ENCODE measurements at places on chromosomes 13 and 19. TPM values are rescaled to one million over a fixed set of nuclear protein-coding genes. Genes with fewer than 3 reads are reported as not detected.

Gene PSG11
- not detected for total RNA-seq

Gene COG6
- 28.8 TPM for total RNA-seq

Gene S1PR5
- not detected for total RNA-seq

Gene TNFSF9
- 6.2 TPM for total RNA-seq

Gene KLK4
- total RNA-seq, result not detected

Gene SHANK1
- total RNA-seq, result 0.44 TPM

Gene SPACA6
- 18.1 TPM for total RNA-seq

Gene ZNF582
- total RNA-seq, result not detected

Gene KCNC3
- total RNA-seq, result not detected

DNA sequence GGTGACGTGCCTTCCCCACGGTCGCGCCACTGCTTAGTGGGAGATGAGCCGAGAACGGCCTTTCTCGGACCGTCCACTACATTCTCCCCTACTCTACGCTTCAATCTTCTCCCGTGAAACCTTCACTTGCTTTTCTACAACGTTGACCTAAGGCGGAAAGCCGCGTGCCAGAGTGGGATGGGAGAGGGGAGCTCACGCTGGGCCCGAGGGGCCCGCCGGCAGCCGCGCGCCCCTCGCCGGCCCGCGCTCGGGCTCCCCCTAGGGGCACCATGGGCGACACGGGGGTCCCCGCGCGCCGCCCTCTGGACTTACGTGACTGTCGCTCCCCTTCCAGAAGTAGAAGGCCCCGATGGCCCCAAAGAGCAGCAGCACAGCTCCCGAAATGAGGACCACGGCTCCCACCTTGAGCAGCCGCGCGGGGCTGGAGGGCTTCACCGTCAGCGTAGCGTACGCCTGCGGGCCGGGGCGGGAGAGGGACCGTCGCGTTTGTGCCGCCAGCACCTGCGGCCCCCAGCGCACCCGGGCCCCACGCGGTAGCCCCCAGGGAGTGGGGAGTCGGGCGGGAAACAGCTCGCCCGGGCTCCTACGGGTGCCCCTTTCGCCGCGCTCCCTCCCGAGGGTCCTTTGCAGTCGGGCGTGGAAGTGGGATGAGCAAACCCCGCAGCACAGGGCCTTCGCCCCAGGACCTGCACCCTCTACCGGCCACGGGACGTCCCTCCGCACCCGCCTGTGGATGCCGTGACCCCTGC lies 727 bp downstream of the CNMD start:
- DNase-seq, result no peak

GRCh38 chr19:35288906-35289305 lies 3.1 kb upstream of the MAG start:
- DNase-seq, result no peak

DNA sequence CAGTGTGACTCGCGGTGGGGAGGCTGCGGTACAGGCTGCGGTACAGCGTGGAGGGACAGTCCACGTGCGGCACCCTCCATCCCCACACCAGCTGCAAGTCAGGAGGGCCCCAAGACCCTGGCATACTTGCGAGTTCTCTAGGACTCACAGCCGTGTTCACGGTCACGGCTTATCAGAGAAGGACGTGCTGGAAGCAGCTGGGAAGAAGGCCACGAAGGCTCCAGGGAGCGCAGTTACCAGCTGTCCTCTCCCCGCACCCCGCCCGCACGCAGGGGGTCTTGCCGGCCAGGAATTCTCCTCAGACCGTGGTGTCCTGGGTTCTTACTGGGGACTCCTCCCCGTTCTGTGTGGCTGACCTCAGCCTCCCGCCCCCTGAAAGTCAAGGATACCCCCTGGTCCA lies 6.2 kb downstream of the ZNF444 start:
- DNase-seq, result no peak

DNA sequence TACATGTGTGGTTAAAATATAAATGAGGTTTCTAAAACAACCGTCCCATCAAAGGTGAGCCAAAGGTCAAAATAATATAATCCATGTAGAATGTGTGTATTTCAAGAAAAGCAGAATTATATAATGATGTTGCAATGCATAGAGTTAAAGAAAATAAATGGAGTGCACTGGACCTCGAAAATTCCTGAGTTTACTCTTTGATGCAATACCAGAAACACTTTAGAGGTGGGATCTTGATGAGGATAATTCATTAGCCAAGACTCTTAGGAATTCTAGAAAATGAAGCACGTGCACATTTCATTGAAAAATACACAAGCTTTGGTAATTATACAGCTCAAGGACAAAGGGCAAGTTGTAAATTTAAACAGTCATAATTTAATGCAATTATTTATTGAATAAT lies 508.9 kb upstream of the ARGLU1 start:
- DNase-seq, result no peak

DNA sequence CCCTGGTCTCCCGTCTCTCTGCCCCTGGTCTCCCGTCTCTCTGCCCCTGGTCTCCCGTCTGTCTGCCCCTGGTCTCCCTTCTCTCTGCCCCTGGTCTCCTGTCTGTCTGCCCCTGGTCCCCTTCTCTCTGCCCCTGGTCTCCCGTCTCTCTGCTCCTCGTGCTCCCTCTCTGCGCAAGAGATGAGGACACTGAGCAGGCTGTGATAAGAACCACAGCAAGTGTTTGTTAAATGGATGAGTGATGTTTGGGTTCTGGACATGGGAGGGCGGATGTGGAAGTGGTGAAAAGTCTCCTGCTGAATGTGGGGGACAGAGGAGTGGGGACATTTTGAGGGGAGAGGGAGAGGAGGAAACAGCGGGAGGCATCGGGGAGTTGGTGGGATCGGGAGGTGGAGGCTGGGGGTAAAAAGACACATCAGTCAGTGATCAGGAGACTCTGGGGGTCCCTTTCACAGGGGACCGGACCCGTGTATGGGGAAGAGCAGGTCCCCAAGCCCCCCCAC lies 8.0 kb downstream of the NPAS1 start:
- no peak for DNase-seq

DNA sequence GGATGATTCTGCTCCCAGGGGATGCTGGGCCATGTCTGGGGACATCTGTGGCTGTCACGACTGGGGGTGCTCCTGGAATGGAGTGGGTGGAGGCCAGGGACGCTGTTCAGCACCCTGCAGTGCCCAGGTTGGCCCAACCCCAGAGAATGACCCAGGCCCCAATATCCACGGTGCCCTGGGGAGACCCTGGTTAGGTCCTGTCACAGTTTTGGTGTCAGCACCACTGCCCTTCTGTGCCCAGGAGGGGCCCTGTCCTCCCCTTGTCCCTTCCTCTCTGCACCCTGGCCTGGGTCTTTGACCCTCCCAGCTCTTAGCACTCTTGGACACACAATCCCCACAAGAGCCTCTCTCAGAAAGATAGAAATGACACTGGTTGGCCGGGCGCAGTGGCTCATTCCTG lies 85.3 kb downstream of the GADD45B start:
- no peak for DNase-seq

DNA sequence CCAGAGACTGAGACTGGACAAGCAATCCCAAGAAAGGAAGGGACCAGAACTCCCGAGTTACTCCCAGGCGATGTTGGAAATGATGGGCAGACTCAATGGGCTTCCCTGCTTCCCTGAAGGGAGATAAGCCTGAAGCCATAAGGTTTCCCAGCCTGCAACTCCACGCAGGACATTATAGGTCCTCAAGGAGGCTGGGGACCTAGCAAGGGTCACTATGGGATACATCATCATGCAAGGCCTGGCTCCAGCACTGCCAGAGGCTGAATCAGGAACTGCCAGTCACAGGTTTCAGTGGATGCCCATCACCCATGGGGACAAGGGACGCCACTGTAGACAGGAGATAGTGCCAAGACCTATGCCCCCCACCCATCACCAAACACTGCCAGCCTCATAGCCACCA lies 338.7 kb downstream of the IRS2 start:
- no peak for DNase-seq

DNA sequence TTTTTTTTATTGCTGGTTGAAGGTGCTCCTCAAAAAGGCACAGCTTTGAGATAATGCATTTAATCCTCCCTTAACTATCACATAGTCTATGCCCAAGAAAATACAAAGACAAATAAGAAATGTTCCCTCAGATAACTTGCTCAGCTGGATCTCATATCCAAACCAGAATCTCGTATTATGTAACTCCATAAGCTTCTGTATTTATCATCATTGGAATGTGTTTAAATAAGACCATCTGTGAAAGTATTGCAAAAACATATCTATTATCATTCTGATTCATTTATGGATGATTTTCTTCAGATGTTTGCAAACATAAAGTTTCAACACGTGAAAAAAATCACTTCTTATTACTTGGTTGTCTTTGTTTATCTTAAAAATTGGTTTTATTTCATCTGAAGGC lies 190.9 kb downstream of the IRS2 start:
- DNase-seq, result no peak

DNA sequence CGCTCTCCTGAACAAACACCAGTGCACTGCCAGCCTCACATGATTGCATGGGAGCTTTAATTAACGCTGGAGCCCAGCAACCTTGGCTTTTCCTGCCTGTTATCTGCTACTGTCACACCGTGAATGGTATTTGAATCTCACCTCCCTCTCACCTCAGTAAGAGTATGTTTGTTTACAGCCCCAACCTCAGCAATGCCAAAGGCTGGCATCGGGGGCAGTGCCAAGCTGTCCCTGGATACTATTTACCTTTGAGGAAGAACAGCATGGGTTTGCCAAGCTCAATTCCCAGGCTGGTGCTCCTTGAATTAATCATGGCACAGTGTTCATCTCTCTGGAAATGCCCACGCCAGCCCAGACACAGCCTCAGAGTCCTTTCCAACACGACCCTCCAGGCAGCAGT lies 57.2 kb upstream of the SERPINE3 start:
- DNase-seq, result no peak

- no peak for DNase-seq
Measured at GRCh38 chr13:82569581-82569980, 1312.7 kb downstream of the SLITRK1 start.

DNA sequence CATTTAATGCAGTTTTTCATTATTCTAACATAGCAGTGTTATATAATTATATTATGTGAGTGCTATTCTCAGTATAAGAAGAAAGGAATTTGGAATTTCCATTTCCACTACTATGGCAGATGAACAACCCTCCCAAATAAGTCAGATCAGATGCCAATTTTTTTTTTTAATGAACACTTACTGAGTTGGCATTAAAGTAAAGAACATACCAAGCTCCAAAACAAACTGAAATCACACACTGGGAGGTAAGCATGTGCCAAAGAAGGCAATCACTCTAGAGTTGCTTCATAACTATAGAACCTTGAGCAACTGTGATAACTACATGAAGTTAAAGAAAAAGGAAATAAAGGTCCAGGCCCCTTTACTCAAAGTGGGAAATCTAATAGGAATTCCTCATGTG lies 90.3 kb downstream of the RNF17 start:
- peak; percentile 75 for DNase-seq

DNA sequence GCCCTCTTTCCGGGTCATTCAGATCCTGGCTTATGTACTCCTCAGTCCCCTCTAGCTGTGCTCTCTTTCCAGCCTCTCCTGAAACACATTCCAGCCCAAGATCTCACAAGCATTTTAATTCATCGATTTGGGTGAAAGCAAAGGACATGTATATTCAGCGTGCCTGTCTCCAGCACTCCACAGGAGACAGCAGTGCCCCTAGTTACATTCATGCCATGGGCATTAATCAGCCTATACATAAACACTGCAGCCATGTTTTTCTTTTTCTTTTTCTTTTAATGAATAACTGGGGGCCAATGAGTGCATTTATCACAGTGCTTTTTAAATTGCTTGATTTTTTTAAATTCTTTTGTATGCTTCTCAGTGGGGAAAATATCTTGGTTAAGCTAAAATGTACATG lies 199.1 kb downstream of the DCT start:
- no peak for DNase-seq

DNA sequence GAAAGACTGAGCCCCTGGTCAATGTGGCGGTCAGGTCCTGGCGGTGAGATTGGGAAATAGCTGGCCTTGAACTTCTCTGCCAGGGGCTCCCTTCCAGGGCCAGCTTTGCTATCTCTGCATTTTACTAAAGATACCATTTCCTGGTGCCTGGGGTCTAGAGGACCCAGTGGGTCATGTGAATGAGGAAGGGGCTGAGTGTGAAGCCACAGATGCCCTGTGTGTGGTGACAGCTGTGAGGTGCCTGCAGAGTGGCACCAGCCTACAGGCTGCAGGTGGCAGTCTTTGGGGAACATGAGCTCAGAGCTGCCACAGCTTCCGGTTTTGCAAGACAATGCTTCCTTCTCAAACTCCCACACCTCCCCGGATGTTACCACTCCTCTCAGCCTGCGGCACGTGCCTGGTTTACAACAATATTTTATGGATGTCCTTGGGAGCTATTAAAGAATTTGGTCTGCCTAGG lies 5.2 kb upstream of the MLNR start:
- DNase-seq, result peak; percentile 32

GRCh38 chr19:38544569-38545315 lies 73.0 kb downstream of the MAP4K1 start:
- DNase-seq, result peak; percentile 77

DNA sequence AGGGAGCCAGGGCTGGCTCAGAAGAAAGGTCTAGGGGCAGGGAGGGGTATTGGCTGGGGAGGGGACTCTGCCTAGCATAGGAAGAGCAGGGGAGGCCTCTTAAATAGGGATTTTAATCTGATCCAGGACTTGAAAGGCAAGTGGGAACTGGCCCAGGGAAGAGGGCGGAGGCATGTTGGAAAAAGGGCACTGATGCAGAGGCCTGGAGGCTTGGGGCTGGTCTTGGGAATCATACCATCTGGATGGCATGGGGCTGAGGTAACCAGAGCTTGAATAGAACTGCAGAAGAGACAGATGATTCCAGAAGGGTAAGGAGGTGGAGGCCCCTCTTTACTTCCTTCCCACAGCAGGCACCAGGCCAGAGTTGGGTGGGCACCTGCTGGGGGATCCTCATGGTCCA lies 29.1 kb downstream of the CERS4 start:
- DNase-seq, result no peak

DNA sequence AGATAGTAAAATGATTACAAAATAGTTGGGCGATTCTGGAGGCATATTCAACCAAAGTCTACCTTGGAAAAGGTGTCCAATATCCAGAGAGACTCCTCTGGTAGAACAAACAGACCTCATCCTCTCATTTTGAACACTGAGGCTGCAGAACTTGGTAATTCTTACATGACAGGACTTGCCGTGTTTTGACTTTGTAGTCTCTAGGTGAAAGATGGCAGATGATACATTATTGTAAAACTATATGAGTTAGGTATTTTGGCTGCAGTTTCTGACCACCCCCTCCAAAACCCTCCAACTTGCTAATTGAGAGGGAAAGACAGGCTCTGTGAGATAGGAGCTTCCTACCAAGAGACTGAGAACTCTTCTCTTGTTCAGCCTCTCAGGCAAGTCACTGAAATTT lies 22.6 kb downstream of the SAE1 start:
- DNase-seq, result no peak

GRCh38 chr19:39135701-39136100 lies 10.1 kb downstream of the PAK4 start:
- no peak for DNase-seq

- DNase-seq, result peak; percentile 75
Measured at GRCh38 chr13:95676105-95676761, 706 bp upstream of the DNAJC3 start.

Measured in MCF 10A (cell line).